Umbilical cord (tissue), 2 donors: ENCODE measurements at places on chromosomes 3 and 15. TPM values are rescaled to one million over a fixed set of nuclear protein-coding genes. Genes with fewer than 3 reads are reported as not detected.

DNA sequence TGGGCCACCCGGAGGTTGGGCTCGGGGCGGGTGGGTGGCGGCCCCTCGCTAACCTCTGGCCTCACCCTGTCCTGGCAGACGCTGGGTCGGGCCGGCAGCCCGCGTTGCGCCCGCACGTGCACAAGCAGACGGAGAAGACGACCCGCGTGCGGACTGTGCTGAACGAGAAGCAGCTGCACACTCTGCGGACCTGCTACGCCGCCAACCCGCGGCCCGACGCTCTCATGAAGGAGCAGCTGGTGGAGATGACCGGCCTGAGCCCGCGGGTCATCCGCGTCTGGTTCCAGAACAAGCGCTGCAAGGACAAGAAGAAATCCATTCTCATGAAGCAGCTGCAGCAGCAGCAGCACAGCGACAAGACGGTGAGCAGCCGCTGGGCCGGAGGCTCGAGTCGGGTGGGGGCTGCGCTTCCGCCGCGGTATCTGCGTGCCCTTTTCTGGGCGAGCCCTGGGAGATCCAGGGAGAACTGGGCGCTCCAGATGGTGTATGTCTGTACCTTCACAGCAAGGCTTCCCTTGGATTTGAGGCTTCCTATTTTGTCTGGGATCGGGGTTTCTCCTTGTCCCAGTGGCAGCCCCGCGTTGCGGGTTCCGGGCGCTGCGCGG lies 3.7 kb downstream of the ISL2 start:
- no peak for DNase-seq

DNA sequence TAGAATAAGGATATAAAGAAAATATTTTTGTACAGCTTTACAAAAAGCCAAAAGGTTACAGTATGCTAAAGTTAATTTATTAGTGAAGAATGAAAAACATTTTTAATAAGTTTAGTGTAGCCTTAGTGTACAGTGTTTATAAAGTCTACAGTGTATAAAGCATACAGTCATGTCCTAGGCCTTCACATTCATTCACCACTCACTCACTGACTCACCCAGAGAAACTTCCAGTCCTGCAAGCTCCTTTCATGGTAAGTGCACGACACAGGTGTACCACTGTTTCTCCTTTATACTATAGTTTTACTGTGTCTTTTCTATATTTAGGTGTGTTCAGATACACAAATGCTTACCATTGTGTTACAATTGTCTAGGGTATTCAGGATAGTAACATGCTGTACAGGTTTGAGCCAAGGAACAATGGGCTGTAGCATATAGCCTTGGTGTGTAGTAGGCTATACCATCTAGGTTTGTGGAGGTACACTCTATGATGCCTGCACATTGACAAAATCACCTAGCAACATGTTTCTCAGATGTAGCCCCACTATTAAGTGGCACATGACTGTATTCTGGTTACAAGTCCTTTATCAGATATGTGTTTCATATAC lies 197.1 kb upstream of the KBTBD8 start:
- no peak for DNase-seq

The CD86 gene
- total RNA-seq, result 20.2 TPM

- DNase-seq, result no peak
These were observed 29.3 kb upstream of the CPNE4 start for GRCh38 chr3:132064114-132064513.

GRCh38 chr15:95174301-95175259 lies 943.2 kb downstream of the MCTP2 start:
- peak; percentile 12 for DNase-seq
